Smooth muscle cell of the coronary artery (primary cell): ENCODE measurements at places on chromosomes 3 and 15. TPM values are rescaled to one million over a fixed set of nuclear protein-coding genes. Genes with fewer than 3 reads are reported as not detected.

Gene SLC22A13
- 0.15 and 0.94 TPM in 2 replicates for total RNA-seq

Gene PARP15
- total RNA-seq, result 0.23 TPM in 1 of 2 replicates, not detected in the other

Gene KLF15
- total RNA-seq, result 1.1 and 2.6 TPM in 2 replicates

Gene IP6K2
- 44.2 and 48.3 TPM in 2 replicates for total RNA-seq

Gene ACSBG1
- total RNA-seq, result under 0.01 TPM in 1 of 2 replicates, not detected in the other

Gene PLSCR5
- total RNA-seq, result not detected in 2 replicates

Gene ARL13B
- 4.9 and 8.7 TPM in 2 replicates for total RNA-seq

Gene GLCE
- total RNA-seq, result 8.0 and 13.3 TPM in 2 replicates

Gene FBXW12
- total RNA-seq, result 0.08 TPM in 1 of 2 replicates, not detected in the other

Gene DAZL
- not detected in 2 replicates for total RNA-seq

Gene RBP2
- total RNA-seq, result not detected in 2 replicates

Gene MCF2L2
- under 0.01 and 0.15 TPM in 2 replicates for total RNA-seq

Gene GP5
- 0.83 TPM in 1 of 2 replicates, not detected in the other for total RNA-seq

Gene AGBL1
- not detected in 2 replicates for total RNA-seq

Gene SLTM
- 54.9 and 99.0 TPM in 2 replicates for total RNA-seq

Gene VWA5B2
- 1.3 TPM in 1 of 2 replicates, not detected in the other for total RNA-seq

Gene SCG5
- total RNA-seq, result 4.7 and 100 TPM in 2 replicates

Gene TRIM59
- 3.4 and 16.5 TPM in 2 replicates for total RNA-seq

Gene BSN
- total RNA-seq, result under 0.01 and 0.08 TPM in 2 replicates

Gene GP9
- total RNA-seq, result not detected in 2 replicates

Gene GOLGA8M
- total RNA-seq, result 0.23 and 0.45 TPM in 2 replicates

Gene ZPLD1
- total RNA-seq, result 0.38 TPM in 1 of 2 replicates, not detected in the other

Gene ABI3BP
- total RNA-seq, result 1.6 and 48.2 TPM in 2 replicates

Gene IGDCC3
- total RNA-seq, result not detected in 2 replicates

Gene NEK10
- total RNA-seq, result 6.5 and 35.3 TPM in 2 replicates

Gene FANCD2OS
- not detected in 2 replicates for total RNA-seq

Gene CD96
- total RNA-seq, result 0.08 TPM in 1 of 2 replicates, not detected in the other

Gene CYP8B1
- total RNA-seq, result not detected in 2 replicates

Gene NOX5
- 0.08 and 0.12 TPM in 2 replicates for total RNA-seq

Gene CHRNA7
- total RNA-seq, result 0.23 and 0.83 TPM in 2 replicates

Gene MST1
- total RNA-seq, result 2.3 and 5.3 TPM in 2 replicates
